Hepatic stellate cell (primary cell): ENCODE measurements at places on chromosomes 6 and 20.

DNA sequence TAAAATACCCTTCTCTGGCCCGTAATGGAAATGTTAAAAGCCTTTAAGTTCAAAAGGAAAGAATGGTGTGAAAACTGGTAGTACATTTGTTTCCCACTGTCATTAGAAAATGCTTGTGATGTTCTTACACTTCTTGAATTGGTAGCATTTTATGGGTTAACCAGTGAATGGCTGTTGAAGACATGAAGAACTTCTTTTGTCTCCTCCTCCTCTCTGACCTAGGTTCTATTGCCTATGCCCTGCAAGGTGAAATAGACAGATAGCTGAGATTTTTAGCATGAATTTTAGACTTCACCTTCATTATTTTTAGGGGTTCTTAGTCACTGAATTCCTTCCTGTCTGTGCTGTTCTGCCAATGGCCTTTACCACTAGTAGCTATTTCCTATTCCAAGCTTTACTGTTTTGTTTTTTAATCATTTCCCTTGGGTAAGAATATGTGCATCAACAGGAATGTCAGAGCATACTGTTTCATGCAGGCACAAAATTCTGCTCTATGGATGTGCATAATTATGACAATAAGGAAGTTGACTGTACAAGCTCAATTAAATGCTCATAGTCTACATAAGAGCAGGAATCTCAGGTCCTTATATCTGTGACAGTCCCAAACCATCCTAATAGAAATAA is 4.9 kb downstream of the TNFAIP3 start:
- DNase-seq = peak; percentile 61

- no peak for DNase-seq
Observed at GRCh38 chr20:25023356-25023755, 30.8 kb upstream of the APMAP start.

DNA sequence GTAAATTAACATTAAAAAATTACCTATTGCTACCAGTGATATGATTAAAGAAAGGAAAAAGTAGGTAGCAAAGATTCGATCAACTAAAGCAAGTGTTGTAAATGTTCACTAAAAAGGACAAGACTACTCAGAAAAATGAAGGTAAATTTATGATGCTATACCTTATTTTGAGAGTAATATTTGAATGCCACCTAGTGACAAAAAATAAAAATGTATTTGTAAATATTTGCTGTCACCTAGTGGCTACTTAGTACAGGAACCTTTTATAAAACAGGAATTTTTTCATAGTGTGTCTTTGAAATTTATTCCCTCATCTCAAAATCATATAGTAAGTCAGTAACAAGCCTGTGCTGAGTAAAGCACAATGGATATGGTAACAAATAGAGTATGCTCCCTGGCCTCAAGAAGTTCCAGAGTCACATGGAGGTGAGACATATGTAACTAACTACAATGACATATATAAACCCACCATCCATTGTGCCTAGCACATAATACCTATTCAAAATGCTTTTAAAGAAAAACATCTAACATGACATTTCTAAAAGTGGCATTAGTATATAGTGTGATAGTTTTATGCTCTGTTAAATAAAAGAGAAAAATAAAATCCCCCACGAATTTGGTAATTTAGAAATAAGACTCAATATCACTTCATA is 193.1 kb upstream of the SIM1 start:
- DNase-seq = no peak

GRCh38 chr6:53568776-53569616 is 24.1 kb upstream of the GCLC start:
- DNase-seq = no peak

DNA sequence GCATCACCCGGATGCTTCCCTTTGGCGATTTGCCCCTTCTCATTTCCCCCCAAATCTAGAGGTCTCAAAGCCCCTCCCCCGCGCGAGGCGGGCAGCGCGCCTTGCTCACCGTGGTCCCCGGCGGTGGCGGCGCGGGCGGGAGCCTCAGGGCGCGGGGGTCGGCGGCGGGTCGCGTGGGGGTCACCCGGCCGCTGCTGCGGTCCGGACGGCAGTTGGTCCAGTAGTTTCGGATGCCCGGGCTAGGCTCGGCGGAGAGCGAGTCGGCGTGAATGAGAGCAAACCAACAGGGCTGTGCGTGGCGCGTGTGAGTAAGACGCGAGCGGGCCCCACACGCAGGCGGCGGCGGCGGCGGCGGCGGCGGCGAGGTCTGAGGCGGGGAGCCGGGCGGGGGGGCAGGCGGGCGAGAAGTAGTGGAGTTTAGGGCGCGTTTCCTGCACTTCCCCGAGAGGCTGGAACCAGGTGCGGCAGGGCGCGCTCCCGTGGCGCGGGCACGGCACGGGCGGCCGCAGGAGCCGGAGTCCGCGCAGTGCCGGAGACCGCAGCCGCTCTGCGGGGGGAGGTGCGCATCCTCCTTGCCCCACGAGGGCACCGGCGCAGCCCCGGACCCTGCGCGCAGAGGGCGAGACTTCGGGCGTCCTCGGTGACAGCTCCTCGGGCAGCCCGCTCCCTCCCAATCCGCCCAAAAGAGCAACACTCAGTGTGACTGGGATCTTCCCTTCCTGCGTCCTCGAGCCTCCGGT is 567 bp downstream of the HS3ST5 start:
- DNase-seq = no peak
